Frontal cortex (tissue), 4 donors: ENCODE measurements at places on chromosomes 6 and 20.

DNA sequence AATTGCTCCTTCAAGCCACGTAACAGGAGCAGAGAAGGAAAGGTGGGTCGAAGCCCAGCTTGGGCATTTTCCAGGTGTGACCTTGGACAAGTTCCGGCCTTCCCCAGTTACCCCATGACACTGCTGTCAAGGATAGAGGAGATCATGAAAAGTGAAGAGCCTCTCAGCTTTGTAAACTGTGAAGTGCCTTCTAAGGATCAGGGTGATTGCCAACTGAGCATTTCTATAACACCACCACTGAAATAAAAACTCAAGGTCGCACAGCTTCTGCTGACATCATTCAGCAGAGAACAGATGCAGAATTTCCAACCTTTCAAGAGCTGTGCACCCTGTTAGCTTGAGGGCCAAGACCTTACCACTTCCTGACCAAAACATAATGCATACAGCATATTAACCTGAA is 24.0 kb upstream of the ZMYND8 start:
- DNase-seq, result no peak

DNA sequence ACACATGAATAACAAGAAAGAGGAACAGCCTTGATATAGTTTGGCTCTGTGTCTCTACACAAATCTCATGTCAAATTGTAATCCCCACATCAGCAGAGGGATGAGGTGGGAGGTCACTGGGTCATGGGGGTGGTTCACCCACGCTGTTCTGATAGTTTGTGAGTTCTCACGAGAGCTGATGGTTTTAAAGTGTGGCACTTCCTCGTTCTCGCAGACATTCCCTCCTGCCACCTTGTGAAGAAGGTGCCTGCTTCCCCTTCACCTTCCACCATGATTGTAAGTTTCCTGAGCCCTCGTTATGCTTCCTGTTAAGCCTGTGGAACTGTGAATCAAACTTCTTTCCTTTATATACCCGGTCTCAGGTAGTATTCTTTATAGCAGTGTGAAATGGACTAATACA is 13.1 kb downstream of the SRPK1 start:
- no peak for DNase-seq

- DNase-seq, result no peak
Observed at GRCh38 chr6:35919827-35920751, 809 bp downstream of the SRPK1 start.

DNA sequence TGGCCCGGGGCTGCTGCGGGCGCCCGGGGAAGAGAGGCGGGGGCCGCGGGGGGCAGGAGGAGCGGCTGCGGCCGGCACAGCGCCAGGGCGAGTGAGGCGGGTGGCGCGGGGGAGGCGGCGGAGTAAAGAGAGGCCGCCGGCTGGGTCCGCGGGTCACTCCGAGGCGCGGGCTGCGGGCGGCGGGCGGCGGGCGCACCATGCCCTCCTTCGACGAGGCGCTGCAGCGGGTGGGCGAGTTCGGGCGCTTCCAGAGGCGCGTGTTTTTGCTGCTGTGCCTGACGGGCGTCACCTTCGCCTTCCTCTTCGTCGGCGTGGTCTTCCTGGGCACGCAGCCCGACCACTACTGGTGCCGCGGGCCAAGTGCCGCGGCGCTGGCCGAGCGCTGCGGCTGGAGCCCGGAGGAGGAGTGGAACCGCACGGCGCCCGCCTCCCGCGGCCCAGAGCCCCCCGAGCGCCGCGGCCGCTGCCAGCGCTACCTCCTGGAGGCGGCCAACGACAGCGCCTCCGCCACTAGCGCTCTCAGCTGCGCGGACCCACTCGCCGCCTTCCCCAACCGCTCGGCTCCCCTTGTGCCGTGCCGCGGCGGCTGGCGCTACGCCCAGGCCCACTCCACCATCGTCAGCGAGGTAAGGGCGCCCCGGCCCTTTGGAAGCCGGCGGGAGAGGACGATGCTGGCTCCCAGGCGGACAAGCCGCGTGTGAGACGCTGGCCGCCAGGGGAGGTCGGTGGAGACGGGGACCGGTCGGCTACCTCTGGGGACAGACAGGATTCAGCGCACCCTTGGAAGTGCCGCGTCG is at the start of gene SLC22A3:
Gene SLC22A3 (plus strand): TSS at position 156 of the 797 bp plus-strand sequence. CDS start 42 bp downstream, at position 198.
- DNase-seq, result peak; percentile 59

GRCh38 chr6:140138311-140139010 is 764.0 kb upstream of the CITED2 start:
- no peak for DNase-seq

- no peak for DNase-seq
Observed at GRCh38 chr20:16624106-16624505, 50.9 kb upstream of the KIF16B start.

DNA sequence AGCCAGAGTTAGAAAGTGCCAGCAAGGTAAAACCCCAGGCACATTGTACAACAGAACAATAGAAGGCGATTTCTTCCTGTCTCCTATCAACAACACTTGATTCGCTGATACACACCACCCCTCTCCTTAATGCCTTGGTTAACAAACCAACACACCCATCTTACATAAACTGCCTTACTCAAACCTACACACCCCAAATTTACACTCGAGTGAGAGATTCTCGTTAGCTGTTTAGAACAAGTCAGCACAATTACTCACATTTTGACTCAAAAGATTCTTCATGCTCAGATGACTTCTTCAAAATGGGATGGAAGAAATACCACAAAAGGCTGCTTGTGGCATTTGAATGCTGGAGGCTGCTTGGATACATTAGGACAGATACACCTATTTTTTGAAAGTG is 80.0 kb upstream of the FOXQ1 start:
- DNase-seq, result no peak

DNA sequence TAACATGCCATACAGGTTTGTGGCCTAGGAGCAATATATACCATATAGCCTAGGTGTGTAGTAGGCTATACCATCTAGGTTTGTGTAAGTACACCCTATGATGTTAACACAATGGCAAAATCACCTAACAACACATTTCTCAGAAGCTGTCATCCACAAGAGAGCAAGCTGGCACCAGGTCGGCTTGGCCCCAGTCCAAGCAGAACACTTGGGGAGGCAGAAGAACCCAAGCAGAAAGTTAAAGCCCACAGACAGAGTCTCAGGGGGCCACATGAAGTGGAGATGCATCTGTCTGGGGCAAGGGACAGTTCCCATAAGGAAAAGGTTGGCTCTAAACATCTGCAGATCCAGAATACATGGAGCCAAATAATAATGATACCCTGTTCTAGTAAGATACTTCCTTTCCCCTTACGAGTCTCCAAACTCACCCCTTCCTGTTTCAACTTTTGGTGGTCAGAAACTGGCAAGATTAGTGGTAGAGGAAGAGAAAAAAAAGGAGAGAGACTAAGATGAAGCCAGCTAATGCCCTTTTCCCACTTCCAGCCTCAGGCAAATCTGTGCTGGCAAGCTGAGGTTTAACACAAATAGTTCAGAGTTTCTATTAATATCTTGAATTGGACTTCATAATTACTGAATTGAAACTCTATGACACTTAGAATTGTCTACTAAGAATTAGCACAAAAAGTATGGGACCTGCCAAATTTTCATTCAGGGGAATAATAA is 29.5 kb downstream of the TCF21 start:
- no peak for DNase-seq

DNA sequence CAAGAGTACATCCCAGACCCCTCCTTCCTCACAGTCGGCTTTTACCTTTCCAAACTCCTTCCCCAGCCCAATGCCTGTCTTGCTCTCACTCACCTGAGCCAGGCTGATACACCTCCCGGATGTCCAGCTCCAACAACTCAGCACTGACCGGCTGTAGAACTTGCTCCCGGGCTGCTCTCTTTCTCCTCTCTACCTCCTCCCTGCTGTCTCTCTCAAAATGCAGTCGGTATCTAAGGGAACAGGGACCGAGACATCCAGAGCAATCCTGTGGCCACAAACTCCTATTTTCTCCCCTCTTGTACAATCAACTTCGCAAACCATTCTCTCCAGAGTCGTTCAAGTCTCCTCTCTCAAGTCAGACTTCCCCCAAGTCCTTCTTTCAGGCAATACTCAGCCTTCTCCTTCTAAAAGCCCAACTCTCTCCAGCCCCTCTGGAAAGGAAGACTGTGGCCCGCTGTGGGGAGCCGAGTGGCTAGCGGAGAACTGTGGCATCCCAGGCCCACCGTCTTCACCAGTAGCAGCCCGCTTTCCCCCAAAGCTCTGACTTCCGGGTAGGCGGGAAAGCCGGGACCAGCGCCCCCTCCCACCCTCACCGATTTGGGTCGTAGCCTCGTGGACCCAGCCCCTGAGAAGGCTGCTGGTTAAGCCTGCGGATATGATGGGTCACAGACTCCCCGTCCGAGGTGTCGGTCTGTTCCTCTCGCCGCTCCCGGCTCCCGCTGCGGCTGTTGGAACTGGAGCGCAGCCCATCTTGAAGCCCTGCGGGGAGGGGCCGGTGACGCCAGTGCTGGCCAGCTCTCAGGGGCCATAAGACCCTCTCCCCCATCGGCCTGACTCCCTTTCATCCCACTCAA is 1.1 kb downstream of the GNL1 start:
- no peak for DNase-seq
